ENCODE measurements at places on chromosomes 11 and 22. TPM values are rescaled to one million over a fixed set of nuclear protein-coding genes. Genes with fewer than 3 reads are reported as not detected.

DNA sequence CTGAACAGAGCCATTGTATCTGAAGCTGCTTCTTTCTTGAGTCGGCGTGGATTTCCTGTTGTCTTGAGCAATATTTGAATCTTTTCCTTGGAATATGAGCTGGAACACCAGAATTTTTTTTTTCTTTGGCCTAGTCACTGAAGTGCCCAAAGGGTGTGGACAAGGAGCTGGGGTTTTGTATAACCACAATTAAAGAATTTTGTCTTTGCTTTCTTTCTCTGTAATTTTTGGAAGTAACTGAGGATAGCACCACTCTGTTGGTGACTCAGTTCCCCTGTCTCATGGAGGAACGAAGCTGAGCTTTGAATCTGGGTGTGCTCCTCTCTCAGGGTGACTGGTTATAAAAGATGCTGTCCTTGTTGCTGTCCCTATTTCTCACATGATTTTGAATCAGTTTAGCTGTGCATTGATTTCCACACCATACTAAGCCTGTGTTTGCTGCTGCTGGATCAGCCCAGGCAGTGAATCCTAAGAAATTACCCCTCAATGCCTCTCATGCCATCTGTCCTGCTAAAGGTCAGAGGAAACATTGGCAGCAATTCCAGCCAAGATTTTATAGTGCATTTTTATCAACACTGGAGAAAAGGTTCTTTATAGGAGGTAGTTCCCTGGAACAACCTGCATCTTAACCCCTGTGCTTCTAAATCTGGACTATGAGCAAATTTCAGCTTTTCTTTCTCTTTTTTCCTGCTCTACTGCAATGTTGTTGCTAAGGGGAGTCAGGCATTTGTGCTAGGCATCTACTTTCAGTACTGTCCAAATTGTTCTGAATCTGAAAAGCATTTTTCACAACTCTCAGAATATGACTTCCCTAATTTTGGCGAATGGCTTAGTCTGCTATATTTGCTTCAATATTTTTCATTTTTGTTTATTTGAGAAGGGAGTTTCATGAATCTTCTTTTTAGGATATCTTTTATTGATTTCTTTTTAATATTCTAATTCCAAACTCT lies 540.8 kb downstream of the SOX6 start:
- DNase-seq = no peak

GRCh38 chr22:26431261-26431995 lies 2.4 kb downstream of the ASPHD2 start:
- no peak for DNase-seq

TRIM51G gene
- polyA plus RNA-seq = not detected

ART1 gene
- 7.6 TPM for polyA plus RNA-seq

E2F8 gene
- polyA plus RNA-seq = 19.8 TPM

GRCh38 chr11:88181776-88182175 lies 6.5 kb upstream of the RAB38 start:
- no peak for DNase-seq

- DNase-seq = no peak
These were observed 729.7 kb downstream of the BRD1 start for GRCh38 chr22:49097966-49098365.

DNA sequence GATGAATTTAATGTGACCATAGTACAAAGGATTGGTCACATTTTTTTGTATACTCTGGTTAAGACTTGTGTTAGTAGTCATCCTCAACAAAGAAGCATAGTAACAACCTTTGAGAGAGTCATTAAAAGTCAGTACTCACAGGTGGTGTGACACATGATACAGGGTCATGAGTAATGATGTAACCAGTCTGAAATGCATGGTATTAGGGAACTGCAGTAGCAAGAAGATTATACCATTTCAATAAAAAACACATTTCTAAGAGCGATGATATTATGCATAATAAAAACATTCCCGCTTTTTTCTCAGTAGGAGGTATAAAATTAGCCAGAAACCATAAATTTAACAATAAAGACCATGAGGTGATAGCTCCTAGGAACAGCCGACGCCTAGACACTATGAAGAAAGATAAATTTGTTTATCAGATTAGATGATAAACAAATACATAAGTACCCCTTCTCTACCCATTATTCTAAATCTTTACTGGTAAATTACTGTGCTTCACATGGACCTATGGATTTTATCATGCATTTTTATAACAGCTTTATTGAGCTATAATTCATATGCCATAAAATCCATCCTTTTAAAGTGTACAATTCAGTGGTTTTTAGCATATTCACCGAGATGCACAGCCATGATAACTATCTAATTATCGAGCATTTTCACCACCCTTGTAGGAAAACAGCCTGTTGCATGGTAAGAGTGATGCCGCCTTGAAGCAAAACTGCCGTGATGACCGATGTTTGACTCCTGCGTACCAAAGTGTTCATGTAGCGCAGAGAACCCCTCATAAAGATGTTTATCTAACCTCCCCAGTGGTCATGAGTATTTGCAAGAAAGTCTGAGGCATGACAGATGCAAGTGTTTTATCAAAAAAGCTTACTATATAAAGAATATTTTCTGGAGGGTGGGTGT lies 41.8 kb downstream of the TMPRSS5 start:
- no peak for DNase-seq

DNA sequence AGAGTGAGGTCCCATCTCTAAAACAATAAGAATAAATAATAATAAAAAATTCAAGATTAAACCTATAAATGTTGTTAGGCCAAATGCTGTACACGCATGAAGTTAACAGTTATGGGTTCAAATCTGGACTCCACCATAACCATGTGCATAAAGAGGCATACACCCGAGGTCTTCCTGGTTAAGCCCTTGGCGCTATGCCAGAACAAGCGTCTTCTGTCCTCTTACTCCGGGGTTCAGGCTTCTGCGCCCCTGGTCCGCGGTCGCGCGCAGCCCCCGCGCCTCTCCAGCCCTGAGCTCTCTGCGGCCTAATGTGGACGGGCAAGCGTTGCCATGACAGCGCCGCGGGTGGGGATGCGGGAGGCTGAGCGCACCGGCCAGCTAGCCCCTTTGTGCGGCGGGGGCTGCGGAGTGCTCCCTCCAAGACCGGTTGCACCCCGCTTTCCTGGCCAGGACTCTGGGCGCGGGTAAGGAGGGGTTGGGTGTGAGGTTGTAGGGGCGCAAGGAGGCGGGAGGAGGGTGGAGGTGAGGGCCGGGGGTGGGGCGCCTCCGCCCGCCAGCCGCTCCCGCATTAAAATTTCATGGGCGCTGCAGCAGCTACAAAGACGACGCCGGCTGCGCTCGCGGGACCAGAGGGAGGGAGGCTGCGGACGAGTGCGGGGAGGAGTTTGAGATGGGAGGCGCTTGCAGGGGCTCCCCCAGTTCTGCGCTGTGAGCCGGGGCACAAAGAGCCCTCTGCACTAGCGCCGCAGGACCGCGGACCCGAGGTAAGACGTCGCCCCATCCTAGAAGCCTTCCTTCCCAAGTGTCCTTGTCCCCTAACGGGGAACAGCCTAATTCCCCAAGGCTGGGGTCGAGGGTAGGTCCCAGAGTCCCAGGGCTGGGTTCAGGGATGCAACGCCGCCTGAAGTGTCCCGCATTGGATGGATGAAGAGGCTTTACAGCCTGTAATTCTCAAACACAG lies at the start of gene MIAT:
TSS of gene MIAT (plus strand) at position 698 of the 961 bp plus-strand sequence.
- DNase-seq = no peak

DNA sequence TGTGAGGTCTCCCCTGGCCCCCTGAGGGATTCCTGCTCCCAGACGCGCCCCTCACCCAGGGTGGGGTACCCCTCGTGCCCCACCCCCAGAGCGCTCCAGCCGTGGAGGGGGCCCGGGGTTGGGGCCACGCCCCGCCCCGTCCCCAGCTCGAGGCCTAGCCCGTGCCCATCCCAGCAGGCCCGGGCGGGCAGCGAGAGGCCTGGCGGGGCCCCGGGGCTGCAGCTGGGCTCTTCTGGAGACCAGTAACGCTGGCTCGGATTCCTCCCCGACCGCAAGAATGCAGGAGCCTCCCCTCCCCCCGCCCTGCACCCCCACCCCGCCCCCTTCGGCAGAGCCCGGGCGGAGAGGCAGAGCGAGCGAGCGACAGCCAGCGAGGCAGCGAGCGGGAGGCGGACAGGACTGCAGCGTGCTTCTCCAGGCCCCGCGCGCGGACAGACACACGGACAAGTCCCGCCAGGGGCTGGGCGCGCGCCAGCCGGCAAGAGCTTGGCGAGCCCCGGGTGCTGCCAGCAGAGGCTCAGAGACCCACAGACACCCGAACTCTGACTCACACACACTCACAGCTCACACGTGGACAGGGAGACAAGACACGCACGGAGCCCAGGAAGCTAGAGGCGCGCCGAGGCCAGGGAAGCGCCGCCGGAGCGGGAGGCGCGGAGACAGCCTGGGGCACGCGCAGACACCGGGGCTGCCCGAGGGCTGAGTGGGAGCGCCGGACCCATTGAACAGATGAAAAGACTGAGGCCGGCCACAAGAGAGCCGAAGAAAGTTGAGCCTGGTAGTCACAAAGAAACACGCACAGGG lies 15.2 kb downstream of the BCL9L start:
- peak; percentile 75 for DNase-seq

CNGA4 gene
- polyA plus RNA-seq = 0.27 TPM
